ENCODE measurements at places on chromosomes 1 and 21.

GRCh38 chr1:65245295-65245694 lies 64.0 kb upstream of the DNAJC6 start:
- ATAC-seq: no peak

DNA sequence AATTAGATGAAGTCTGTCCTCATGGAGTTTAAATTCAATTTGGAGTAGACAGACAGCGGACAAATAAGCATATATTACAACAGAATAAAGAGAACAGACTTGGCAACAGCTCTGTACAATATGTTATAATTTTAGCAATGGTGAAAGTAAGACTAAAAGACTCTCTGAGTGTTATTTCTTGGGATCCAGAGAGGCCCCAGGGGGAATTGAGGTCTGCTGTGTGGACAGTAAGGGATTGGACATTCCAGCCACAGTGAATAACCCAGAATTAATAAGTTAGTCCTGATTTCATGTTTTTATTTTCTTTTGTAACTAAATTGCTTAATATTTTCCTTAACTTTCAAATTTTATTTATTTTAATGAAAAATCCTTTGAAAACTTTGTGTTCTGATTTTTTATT lies 101.7 kb downstream of the PATJ start:
- ATAC-seq: no peak

- ATAC-seq: no peak
Measured at GRCh38 chr1:179529482-179530195, 46.1 kb downstream of the NPHS2 start.

DNA sequence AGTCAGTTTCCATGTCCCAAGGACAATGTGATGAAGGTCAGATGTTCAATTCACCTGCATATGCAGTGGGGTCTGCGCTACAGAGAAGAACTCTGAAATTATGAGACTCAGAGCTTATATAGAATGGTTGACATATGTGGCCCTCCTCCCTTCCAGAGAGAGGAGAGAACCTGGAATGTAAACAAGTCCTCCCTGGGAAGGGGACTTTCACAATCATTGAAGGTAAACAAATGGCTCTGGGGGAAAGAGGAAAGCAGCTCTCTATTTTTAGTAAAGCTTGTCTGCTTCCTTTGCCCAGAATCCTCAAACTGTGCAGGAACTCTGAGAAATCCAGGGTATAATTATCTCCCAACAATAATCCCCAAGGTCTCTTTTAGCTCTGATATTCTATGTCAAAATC lies 9.8 kb downstream of the OVGP1 start:
- no peak for ATAC-seq
